A172 (cell line): ENCODE measurements at places on chromosomes 2 and 18. TPM values are rescaled to one million over a fixed set of nuclear protein-coding genes. Genes with fewer than 3 reads are reported as not detected.

DNA sequence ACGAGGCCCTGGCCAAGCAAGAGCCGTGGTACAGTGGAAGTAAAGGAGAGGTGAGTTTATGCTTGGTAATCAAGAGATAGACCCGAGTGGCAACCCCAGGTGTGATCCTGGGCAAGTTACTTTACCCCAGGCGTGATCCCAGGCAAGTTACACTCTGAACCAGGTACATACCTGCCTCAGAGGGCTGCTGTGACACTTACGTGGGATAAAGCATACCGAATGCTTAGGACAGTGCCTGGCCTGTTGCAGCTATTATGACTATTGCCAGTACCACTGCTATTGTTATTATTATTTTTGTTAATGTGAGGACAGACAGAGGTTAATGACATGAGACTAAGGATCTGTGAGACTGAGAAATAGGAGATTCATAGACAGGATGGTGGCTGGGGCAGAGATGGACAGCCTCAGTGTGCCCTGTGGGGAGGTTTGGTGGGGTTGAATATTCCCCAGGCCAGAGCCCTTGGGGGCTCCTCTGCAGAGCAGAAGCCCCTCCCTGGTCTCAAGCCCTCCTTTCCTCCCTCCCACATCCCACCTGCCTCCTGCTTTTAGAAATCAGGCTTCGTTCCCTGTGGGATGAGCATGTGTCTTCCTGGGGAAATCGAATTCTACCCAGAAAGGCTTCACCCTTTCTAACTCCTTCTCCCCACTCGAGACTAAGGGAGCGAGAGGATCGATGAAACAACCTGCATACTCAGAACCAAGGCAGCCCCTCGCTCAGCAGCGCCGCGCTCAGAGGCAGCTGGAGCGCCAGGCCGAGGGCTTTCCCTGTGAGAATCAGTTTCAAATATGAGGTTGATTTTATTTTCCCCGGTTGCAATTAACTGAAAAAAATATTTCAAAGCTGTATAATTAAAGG lies 62.0 kb upstream of the SIX3 start:
- DNase-seq: no peak

Gene MBD5
- total RNA-seq: 7.1 and 11.3 TPM in 2 replicates

DNA sequence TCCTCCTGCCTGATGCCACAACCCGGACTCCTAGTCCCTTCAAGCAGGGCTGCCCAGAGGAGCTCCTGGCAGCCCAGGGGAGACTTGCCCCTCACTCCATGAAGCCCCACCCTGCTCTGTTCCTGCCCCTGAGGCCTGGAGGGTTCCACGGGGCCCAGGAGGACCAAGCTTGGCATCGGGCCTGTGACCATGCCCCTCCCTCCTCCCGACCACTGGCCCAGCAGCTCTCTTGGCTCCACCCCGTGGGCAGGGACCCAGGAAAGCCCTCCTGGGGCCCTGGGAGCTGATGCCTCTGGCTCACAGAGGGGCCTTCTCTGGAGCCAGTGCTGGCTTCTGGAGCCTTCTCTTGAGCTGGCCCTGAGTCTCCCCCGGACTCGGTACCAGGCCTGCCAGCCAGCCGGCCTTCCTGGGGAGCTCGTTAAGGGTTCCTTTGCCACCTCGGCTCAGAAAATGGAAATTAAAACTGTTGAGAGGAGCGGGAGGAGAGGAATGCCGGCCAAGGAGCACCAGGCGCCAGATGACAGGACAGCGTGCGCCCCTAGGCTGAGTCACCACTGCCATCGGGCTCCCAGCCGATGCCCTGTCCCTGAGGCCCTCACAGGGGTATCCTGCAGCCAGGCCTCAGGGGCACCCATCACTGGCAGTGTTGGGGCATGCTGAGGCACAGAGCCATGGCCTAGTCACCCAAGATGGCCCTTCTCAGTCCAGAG lies 40.6 kb upstream of the SNED1 start:
- DNase-seq: no peak

DNA sequence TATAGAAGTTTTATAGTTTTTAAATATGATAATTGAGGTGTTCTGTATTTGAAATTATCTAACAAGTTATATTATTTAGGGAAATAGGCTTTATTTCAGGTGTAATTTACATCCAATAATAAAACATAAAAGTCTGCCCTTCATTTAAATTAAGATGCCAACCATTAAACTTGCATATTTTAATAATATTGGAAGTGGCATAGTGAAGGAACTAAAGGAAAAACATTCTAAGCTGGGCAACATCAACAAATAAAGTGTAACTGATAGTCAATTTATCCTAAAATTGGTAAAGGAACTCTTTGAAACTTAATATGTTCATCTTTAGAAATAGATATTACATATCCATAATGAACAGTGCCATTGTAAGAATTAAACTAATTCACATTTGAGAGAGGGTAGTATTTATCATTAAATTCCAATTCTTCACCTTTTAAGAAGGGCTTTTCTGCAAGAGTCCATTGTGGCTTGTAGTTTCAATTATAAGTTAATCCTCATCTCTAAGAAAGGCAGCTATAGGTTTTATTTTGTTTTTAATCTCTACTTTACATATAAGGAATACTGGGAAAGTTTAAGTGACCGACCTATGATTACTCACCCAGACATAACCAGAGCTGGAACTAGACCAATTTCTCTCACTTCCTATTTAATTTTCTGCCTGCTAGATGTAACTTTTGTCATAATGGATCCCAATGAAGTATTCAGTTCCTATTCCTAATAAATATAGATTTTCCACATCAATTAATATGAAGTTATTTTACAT lies 401.6 kb downstream of the XIRP2 start:
- DNase-seq: peak; percentile 63

Gene METTL4
- 11.0 and 13.9 TPM in 2 replicates for total RNA-seq

DNA sequence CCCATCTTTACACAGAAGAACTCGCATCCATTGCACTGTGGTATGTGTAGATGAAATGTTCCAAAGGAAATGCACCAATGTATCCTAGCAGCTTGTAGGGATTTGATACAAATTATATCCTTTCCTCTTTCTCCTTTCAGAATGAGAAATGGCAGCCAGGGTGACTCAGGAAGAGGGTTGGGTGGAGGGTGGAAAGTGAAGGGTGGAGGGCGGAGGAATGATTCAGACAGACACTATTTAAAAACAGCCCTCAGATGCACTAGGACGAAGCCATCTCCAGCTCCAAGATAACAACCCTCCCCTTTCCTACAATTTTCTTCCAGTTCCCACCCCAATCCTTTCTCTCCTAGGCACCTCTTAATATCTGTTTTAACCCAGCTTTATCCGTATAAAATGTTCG lies 96.2 kb upstream of the STK39 start:
- DNase-seq: peak; percentile 71

GRCh38 chr2:98483257-98483861 lies 38.7 kb downstream of the INPP4A start:
- no peak for DNase-seq

Gene EFR3B
- total RNA-seq: 2.2 TPM in 2 replicates

DNA sequence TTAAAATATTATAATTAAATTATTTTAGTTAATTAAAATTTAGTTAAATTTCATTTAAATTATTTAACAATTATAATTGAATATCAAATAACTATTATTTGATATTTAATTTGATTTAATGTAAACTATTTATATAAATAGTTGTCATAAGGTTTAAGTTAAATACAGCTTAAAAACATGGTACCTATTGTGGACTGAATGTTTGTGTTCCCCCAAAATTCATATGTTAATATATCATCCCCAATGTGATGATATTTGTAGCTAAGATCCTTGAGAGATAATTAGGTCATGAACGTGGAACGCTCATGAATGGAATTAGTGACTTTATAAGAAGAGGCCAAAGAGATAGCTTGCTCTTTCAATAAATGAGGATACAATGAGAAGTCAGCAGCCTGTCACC lies 505.7 kb upstream of the LRATD1 start:
- no peak for DNase-seq

Gene PARD3B
- 3.7 and 5.4 TPM in 2 replicates for total RNA-seq

DNA sequence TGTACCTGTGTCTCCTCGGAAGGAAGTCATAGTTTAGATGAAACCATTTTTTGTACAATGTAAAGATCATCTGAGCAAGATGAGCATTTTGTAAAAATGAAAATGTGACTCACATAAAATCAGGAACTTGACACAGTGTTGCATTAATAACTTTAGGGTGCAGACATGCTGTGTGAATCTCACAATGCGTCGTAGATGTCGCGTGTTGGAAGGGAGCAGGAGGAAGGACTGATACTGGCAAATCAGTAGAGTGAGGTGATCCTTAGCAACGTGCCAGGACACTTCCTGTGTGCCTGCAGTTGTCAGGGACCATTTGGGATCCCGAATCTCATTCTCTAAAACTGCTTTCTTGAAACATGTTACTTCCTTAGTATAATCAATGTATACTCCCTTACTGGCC lies 103.1 kb downstream of the SH3BP4 start:
- no peak for DNase-seq

- DNase-seq: no peak
Observed at GRCh38 chr2:12201369-12201768, 454.9 kb downstream of the LPIN1 start.
